ENCODE measurements at places on chromosomes 3 and 15.

- no peak for DNase-seq
These were observed 508 bp upstream of the ECT2 start for GRCh38 chr3:172750069-172750367.

DNA sequence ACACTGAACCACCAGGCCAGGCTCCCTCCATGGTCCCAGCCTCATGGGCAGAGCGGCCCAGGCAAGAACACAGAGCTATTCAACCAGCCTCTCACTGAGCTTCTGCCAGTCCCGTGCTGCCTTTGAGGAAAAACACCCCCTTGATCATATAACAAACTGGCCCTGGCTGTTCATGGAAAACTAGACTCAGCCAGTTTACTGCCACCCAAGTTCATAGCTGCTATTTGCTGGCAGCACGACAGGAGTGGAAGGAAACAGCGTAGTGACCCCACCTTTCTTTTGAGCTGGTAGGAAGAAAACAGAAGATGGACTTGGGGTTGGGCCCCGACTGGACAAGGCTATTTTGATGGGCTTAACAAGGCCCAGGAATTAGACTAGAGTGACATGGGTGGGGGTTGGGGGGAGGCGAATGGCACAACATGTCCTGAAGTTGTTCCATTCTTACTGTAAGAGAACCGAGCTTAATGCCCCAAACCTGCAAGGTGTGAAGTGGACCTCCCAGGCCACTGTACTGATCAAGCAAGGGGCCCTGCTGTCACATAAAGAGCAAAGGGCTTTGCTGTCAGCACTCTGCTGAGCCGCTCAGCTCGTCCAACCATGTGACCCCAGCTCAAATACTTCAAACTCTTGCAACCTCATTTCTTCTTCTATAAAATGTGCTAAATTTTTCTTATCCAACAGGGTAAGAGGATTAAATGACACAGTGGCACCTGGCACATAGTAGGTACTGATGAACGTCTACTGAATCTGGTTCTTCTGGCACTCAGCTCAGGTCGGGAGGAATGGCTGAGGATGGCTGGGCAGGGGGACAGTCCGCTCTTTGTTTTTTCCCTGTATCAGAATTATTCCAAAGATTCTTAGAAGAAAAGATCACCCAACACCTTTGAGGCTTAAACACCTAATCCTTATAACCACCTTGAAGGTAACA lies 1.6 kb downstream of the FBXL22 start:
- DNase-seq = no peak

GRCh38 chr3:64687086-64687780 lies 567 bp downstream of the ADAMTS9 start:
- no peak for DNase-seq

- DNase-seq = no peak
These were observed 119.4 kb upstream of the CGNL1 start for GRCh38 chr15:57256939-57257338.

DNA sequence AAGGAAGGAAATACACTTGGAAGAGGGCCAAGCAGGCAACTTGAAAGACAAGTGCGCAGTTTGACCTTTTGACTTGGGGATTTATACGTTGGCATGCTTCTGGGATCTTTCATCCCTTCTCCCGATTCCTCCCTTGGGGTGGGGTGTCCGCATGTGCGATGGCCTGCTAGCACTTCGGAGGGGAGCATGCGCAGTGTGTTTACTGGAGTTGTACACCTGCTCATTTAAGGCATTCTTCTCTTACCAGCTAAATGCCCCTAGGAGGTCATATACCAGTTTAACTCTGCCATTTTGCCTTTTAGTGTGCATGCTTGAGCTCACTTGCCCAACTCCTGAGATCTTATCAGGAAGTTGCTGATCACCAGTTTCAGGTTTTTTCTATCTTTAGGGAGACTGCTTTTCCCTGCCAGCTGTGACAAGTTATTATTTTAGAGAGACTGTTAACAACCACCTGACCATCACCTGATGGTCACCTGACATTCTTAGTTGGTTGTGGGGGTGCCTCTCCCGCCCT lies 63.5 kb downstream of the BFSP2 start:
- no peak for DNase-seq

- no peak for DNase-seq
These were observed 629 bp downstream of the RPL24 start for GRCh38 chr3:101685870-101686307.

- no peak for DNase-seq
These were observed 22.6 kb upstream of the DUSP7 start for GRCh38 chr3:52078781-52079560.

DNA sequence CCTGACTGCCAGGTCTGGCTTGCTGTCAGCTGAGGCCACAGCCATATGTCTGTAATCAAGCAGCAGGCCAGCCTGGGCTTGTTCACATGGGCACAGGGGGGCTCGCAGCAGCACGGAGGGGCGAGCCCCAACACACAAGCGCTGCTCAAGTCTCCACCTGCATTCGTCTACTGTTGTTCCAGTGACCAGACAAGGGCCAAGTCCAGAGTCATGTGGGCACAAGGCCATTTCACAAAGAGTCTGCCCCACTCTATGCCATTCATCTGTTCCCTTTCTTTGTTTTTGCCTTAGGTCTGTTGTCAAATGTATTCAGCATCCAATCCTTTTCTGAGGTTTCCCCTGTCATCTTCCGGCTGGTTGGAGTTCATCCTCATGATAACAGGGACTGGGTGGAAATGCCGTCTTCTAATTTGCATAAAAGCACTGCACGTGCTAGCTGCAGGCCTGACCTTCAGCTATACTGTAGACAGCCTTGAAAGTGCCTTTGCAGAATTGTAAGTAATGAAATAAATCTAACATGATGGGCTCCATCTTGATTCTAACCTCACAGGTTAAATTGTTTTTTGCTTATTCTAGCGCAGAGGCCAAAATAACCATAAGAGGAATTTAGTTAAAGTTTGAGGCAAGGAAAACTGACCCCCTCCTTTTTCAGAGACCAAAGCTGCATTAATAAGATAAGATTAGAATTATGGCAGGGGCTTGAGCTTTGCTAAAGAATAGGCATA lies 28.6 kb upstream of the KBTBD12 start:
- DNase-seq = no peak

DNA sequence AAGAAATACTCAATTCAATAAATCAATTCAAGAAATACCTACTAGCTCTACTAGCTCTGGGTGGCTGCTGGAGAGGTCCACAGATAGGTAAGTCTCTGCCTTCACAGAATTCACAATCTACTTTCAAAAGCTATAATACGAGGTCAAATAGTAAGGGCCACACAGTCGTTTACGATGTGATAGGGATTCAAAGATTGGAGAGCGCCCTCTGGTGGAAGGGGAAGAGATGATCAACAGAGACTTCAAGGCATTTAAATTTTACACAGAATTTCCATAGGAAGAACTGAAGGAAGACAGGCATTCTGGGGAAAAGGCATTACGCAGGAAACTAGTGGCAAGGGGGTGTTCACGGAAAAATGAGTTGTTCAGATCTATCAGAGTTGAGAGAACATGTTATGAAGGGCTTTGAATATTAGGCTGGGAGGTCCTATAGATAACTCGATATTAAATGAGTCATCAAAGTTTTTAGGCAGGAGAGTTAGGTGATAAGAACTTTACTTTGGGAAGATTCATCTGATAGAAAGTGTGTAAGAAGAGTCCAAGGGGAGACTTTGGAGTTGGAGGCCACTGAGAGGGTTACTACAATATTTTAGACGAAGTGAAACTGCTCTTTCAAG lies 128.8 kb downstream of the FRMD5 start:
- peak; percentile 26 for DNase-seq

DNA sequence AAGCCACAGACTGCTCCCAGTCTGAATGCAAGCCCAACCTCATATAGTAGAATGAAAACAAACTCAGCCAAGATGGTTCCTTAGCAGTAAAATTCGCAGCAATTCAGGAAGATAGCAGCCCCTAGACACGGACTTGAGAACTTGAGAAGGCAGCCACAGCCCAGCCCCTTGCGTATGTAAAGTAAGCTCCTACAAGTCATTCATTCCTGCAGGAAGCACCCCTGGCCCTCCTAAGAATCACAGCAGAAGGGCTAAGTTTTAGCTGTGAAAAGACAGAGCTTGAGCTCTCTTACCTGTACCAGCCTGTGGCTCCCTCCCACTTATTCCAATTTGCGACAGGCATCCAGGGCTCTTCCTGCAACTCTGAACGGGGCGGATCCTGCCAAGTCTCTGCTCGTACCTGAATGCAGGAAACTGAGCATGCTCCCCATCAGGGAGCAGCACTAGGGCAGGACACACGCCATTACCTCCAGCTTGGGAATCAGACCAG lies 136.4 kb downstream of the MAGI1 start:
- no peak for DNase-seq

GRCh38 chr3:15345066-15345607 lies 12.8 kb upstream of the SH3BP5 start:
- no peak for DNase-seq

All from activated T-helper 1 cell treated with Interleukin-2 at 50 U/mL for 16 hours (primary cell).